Stimulated activated CD4-positive, alpha-beta T cell treated with anti-CD3 and anti-CD28 coated beads, Interleukin-15, amount 100 ng/mL, for 24 hours (primary cell): ENCODE measurements at places on chromosomes 11 and 22.
A peak's percentile ranks its signal among the peaks of the same experiment; 100 is the strongest.

DNA sequence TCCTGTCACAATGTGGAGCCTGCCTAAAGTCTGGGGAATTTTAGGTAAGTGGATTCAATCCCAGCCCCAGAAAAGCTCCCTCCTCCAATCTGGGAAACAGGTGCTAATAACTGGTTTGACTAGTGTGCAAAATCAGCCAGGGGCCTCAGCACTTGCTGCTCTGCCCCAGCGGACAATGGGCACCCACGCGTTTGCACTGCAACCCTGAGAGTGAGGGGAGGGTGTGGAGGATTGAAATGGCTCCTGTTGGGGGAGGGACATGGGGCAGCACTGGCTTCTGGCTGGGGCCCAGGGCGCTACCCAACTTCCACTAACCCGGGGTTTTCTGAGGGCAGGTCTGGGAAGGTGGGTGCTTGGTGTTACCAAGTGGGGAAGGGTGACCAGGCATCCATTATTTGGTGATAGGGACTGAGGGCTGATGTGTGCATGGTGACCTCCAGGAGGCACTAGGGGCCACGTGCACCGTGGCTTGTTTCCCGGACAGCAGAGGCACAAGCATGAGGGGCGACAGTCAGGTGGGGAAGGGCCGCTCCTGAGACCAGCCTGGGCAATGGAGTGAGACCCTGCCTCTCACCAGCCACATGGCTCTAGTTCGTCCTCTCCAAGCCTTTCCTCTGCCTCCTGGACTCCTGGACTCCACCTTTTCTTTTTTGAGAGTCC is 4.3 kb upstream of the PNPLA5 start:
- no peak for DNase-seq

DNA sequence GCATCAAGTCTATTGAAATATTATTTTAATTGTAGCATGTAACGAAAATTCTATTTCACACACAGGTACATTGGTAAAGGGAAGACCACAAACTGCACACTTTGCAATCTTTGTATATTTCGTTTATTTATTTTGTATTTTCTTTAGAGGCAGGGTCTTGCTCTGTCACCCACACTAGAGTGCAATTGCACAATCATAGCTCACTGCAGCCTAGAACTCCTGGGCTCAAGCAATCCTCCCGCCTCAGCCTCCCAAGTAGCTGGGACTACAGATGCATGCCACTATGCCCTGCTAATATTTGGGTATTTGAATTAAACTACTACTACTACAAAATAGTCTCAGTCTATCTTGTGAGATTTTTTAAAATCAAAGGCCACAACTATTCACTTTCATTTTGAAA is 42.7 kb downstream of the GAB2 start:
- no peak for DNase-seq

DNA sequence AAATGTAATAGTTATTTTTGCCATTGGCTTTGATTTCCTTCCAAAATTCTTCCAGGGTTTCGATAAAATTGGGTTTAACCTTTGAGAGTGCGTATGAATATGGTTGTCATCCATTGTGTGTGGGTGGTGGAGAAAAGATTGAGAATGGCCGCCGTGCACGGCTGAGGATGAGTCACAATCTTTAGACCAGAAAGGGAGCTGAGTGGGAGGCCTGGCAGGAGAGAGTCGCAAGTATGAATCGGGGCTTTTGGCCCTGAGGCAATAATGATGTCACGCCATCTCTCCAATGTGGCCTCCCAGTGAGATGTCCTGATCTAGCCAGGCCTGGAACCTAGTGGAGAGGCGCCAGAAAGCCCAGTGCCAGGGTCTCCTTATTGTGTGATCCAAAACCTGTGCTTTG is 33.1 kb upstream of the SMPD1 start:
- peak; percentile 68 for DNase-seq

GRCh38 chr11:10349281-10349665 is 44.4 kb downstream of the ADM start:
- DNase-seq, result no peak

DNA sequence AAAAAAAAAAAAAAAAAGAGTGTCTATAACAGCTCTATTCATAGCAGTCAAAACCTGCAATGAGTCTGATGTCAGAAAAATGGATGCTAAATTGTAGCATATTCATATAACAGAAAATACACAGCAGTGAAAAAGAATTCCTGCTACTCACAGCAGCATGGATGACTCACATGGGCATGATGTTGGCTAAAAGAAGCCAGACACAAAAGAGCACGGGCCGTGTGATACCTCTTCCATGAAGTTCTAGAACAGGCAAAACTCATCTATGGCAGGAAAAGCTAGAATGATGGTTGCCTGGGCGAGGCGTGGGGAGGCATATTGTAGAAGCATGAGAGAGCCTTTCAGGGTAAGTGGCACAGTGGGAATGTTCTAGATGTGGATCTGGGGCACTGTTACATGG is 18.9 kb downstream of the PLAAT3 start:
- DNase-seq, result no peak

- DNase-seq, result no peak
These were observed 103.4 kb upstream of the OLFML1 start for GRCh38 chr11:7381937-7382336.
